A673 (cell line): ENCODE measurements at places on chromosomes 12 and 14.
A peak's percentile ranks its signal among the peaks of the same experiment; 100 is the strongest.

- DNase-seq = peak; percentile 57
Observed at GRCh38 chr14:37089410-37089809, 83.0 kb downstream of the SLC25A21 start.

GRCh38 chr14:102315121-102315520, 4.4 kb upstream of the ZNF839 start:
- no peak for DNase-seq

DNA sequence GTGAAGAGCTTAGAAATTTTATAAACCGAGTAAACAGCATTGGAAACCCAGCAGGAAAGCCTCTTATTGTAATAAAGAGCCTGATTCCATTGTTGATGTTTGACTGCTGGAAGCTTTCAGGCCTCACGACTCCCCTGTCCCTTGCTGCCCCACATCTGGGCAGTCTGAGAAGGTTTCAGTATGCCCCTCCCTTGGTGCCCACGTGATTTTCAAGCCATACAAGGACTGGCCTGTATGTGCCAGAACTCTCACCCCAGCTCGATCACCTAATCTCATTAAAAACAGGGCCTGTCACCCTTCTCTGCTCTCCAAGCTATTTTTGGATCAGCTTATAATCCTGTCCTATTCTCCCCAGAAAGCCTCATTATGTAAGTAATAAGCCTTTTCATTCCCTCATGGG, 7.5 kb upstream of the PYROXD1 start:
- peak; percentile 15 for DNase-seq

GRCh38 chr14:73258845-73259611, 21.7 kb downstream of the PAPLN start:
- DNase-seq = no peak

DNA sequence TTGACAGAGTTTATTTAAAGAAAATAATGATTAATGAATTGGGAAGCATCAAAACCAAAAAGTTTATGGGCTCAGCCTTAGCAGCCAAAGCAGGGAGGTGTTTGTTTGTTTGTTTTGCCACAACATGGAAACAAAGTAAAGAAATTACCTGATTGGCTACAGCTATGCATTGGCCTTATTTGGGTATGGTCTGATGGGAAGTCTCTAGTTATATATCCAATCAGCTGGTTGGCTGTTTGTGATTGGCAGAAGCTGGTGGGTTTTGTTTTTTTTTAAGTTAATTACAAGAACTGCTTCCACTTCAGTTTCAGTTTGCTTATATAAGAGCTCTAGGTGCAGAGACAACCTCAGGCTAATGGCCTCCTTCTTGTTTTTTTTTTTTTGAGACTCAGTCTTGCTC, 4.6 kb upstream of the LEMD3 start:
- DNase-seq = no peak

- peak; percentile 25 for DNase-seq
Observed at GRCh38 chr12:120468821-120469449, 613 bp downstream of the SRSF9 start.
